ENCODE measurements at places on chromosomes 11 and 22.

- no peak for DNase-seq
Measured at GRCh38 chr22:25697181-25697664, 44.8 kb upstream of the MYO18B start.

DNA sequence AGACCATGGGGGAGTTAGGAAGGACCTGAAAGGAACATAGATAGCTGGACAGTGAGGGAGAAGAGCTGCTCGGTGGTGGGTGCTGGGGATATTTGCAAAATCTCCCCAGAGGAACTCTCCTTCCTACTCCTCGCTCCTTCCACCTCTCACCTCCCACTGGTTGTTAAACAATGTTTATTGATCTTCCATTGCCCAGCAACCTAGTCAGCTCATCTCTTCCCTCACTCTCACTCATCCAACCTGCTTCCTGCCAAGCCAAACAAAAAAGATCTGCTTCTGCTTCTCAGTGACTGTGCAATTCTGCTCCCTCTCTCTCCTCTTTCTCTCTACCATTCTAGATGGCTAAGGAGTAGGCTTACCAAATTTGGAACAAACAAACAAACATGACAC lies 115.0 kb downstream of the SLC1A2 start:
- no peak for DNase-seq

DNA sequence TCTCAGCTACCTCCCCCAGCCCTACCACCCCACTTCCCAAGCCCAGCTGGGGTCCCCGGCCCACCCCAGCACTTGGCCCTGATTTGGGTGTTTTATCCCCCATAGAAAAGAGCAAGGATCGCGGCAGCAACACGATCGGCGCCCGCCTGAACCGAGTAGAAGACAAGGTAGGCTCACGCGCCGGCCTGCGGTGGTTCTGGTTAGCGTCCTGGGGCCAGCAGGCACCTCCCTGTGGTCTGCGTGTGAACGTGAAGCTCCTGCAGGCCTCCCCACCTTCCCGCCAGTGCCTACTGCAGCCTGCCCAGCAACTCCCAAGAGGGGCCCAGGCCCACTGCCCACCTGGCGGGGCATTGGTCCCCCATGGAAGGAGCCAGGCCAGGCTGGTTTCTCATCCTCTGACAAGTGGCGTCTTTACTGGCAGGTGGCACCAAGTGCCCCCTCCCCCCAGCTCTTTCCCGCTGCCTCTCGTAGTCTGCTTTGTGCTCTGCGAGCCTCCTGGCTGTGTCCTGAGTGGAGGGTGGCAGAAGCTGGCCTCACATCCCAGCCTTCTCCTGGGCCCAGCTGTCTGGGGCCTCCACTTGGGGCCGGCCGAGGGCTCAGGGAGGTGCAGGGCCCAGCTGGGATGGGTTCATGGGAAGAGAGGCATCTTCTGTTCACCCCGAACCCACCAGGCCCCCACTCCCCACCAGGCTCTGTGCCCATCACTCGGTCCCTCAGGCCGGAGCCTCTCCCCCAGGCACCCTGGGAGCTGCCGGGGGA lies 78.3 kb upstream of the KCNQ1OT1 start:
- no peak for DNase-seq

- DNase-seq: no peak
Measured at GRCh38 chr11:58926251-58926650, 13.0 kb upstream of the GLYATL1 start.

DNA sequence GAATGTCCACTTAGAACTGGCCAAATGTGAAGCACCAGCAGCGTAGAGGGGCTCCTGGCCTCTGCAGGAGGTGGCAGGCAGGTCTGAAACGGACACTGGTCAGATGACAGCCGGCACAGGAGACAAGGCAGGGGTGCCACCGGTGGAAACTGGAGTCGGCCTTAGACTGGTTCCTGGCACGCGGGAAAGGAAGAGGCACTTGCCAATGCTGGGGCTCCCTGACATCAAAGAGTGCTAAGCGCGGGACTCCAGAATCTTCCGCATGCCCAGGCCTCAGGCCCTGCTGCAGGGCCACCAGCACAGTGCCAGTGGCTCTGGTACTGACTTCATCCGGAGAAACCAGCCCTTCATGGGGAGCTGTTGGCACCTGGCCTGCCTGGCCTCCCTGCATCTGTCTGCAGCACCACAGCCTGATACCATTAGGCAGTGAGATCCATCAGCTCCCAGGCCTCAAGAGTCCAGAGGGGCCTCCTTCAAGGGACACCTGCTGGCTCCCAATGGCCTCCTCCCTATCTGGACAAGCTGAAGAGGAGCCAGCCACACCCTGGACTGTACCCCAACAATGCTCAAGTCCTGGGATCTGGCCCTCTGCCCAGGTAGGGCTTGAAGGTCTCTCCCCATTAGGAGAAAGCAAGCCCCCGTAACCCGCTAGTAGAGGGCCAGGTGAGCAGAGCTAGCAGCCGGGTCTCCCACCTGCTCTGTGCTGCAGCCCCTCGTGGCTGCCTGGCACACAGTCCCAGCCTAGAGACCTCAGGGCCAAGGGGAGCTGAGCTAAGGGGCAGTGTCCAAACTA lies 29.7 kb upstream of the GNB1L start:
- no peak for DNase-seq

- DNase-seq: no peak
Measured at GRCh38 chr11:117862019-117862725, 14.3 kb downstream of the FXYD6 start.

GRCh38 chr11:1571760-1572196 lies 293 bp downstream of the DUSP8 start:
- DNase-seq: no peak

DNA sequence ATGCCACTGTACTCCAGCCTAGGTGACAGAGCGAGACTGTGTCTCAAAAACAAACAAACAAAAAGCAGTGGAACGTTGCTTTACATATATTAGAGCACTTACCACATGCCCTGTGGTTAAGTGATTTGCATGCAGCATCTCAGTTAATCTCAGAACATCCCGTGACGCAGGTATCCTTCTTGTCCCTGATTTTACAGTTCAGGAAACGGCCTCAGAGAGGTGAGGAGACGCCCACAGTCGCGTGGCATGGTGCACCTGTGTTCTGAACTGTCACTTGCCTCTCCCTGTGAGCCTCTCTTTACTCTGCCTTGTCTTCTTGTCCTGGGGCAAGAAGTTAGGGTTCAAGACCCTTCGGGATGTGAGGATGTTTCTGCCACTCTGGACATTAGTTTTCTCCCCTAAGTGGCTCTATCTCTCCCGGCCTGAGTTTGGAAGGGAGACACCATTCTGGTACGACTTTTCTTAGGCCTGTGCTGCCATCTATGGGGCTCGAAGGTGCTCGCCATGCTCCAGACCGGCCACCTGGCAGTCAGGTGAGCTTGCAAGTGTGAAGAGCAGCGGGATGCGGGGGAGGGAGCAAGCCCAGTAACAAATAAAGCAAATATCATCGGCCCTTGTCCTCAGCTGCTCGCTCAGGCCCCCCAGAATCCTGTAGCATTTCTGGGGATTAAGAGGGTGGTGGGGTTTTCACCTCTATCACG lies 25.6 kb downstream of the YWHAH start:
- DNase-seq: no peak

- DNase-seq: no peak
Measured at GRCh38 chr11:111765320-111765983, 737 bp downstream of the PPP2R1B start.

DNA sequence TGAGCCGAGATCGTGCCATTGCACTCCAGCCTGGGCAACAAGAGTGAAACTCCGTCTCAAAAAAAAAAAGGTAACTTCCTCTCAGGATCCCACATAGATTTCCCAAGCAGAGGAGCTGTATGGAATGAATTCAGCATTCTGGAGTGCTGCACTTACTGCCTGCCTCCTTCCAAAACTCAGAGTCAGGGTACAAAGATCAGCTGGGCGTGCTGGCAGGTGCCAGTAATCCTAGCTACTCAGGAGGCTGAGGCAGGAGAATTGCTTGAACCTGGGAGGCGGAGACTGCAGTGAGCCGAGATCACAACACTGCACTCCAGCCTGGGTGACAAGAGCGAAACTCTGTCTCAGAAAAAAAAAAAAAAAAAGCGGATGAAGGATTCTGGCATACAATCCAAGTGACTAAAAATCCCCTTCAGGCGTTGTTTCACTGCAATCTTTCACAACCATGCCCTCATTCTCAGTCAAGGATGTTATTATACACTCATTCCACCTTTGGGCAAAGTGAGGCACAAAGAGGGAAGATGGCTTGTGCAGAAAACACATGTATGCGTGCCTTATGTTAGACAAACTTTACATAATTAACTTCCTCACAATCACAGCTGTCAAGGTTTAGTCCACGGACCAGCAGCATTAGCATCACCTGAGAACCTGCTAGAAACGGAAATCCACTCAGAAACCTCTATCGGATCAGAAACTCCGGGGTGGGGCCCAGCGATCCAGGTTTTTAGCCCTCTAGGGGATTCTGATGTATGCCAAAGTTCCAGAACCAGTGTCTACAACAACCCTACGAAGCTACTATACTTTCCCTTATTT lies 1.1 kb upstream of the NOL12 start:
- no peak for DNase-seq

DNA sequence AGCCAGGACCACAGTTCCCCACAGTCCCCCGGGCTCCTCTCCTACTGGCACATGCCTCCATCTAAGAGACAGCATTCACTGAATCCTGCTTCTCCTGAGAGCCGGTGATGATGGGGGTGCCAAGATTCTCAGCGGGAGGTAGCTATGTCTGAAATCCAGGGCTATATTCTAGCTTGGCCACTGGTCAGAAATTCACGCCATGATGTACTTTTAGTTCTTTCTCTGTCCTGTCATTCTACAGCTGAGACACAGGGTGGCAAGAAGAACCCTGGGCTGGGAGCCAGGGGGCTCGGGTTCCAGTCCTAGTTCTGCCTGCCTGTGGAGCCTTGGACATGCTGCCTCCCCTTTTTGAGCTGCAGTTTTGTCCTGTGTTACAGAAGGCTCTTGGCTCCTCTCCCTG lies 59.2 kb upstream of the PHOX2A start:
- no peak for DNase-seq

- no peak for DNase-seq
Measured at GRCh38 chr22:44736581-44737405, 15.6 kb upstream of the ARHGAP8 start.

DNA sequence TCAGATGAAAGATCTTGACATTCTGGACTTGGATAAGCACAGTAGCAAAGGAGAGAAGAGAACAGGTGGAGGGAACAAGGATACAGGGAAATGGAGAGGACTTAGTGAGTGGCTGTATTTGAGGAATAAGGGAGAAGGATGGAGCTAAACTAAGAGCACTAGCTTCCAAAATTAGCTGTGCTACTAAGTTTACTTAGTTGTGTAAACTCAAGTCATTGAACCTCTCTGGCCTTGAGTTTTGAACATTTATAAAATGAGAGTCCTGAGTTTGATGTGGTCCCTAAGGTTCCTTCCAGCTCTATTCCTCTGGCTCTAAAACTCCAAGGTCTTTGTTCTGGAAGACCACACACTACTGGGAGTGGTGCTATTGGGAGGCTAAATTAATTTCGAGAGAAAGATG lies 100.7 kb downstream of the TRIM44 start:
- no peak for DNase-seq

GRCh38 chr11:9992306-9992705 lies 301.7 kb downstream of the SBF2 start:
- DNase-seq: no peak
